ENCODE measurements at places on chromosomes 3 and 15. TPM values are rescaled to one million over a fixed set of nuclear protein-coding genes. Genes with fewer than 3 reads are reported as not detected.
A peak's percentile ranks its signal among the peaks of the same experiment; 100 is the strongest.

DNA sequence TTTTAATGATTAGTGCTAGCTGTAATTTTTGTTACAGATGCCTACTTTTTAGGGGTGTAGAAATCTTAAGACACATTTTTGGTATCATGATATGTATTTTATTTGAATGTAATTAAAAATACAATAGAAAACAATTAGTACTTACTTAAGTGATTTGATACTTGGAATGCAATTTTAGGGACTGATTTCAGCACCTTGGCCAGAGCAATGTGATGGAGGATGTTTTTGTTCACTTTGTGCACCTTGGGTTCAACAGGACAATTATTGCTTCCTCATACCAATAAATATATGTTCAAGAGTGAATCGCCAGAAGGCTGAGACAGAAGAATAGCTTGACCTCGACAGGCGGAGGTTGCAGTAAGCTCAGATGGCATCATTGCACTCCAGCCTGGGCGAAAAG, 22.3 kb downstream of the GMNC start:
- H3K27me3 ChIP-seq, result no peaks in the 10 kb centered on the region
- no peaks in the 10 kb centered on the region for H3K36me3 ChIP-seq
- H3K4me3 ChIP-seq, result no peak overlapping the region
- H3K27ac ChIP-seq, result no peak overlapping the region
- no peak for DNase-seq
- no peaks in the 10 kb centered on the region for H3K4me1 ChIP-seq

GRCh38 chr15:52337198-52337853, 41.7 kb upstream of the MYO5C start:
- H3K36me3 ChIP-seq, result no peaks in the 10 kb centered on the region
- no peak overlapping the region for H3K27ac ChIP-seq
- no peaks in the 10 kb centered on the region for H3K4me1 ChIP-seq
- H3K27me3 ChIP-seq, result peaks cover 12% of the 10 kb centered on the region
- no peak for DNase-seq
- H3K4me3 ChIP-seq, result no peak overlapping the region

DNA sequence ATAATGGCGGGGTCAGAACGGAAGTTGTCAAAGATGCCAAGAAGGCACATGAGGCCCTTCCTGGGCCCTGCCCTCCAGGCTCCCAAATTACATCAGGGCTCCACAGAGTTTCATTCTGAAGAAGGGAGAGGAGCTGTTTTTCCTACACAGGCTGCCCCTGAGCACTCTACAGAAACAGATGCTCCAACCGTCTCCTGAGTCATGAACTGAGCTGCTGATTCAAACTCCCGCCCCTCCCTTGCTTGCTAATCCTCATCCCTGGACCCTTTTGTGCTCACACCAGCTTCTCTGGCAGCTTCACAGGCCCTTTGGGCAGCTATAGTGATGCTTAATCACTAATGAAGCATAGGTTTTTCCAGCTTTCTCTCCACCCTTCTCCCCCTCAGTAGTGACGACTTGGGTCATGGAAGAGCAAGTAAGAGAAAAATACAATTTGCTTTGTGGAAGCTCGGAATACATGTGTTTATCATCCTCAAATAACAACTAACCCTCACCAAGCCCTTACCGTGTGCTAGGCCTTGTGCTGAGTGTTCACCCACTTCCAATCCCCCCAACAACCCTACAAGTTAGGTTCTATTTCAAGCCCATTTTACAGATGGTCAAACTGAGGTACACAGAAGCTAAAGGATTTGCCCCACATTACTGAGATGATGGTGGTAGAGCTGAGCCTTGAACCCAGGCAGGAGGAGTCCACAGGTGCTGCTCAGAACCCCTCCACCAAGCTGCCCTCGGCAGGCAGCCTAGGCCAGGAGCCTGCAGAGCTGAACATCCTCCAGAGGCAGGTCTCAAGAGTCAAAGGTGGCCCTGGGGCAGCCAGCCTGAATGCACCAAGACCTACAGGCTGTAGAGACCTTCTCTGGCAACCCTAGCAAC, 21.9 kb downstream of the MEGF11 start:
- H3K4me3 ChIP-seq, result no peak overlapping the region
- no peaks in the 10 kb centered on the region for H3K4me1 ChIP-seq
- DNase-seq, result no peak
- no peak overlapping the region for H3K27ac ChIP-seq

DNA sequence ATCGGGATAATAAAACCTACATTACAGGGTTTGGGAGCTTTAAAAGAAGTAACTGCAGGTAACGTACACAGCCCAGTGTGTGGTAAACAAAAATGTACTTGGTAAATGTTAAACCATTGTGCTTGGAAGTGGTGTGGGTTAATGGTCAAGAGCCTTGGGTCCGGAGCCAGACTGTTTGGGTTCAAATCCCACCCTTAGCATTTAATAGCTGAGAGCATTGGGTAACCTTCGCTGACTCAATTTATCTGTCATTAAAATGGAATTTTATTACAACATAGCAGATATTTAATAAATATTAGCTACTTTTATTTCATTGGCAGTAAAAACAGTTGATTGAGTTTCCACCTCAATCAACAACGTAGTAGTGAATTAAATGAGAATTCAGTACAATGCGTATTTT, 1.5 kb downstream of the FSTL1 start:
- H3K4me3 ChIP-seq, result no peak overlapping the region
- no peak for DNase-seq
- H3K36me3 ChIP-seq, result no peaks in the 10 kb centered on the region
- peaks cover 21% of the 10 kb centered on the region for H3K27me3 ChIP-seq
- no peak overlapping the region for H3K27ac ChIP-seq

- H3K27me3 ChIP-seq, result no peaks in the 10 kb centered on the region
- peak overlapping the region; percentile 99 for H3K4me3 ChIP-seq
- H3K27ac ChIP-seq, result peak overlapping the region; percentile 100
- H3K36me3 ChIP-seq, result peaks cover 22% of the 10 kb centered on the region
Measured at GRCh38 chr15:78873793-78874765, 1.4 kb downstream of the MORF4L1 start.

DNA sequence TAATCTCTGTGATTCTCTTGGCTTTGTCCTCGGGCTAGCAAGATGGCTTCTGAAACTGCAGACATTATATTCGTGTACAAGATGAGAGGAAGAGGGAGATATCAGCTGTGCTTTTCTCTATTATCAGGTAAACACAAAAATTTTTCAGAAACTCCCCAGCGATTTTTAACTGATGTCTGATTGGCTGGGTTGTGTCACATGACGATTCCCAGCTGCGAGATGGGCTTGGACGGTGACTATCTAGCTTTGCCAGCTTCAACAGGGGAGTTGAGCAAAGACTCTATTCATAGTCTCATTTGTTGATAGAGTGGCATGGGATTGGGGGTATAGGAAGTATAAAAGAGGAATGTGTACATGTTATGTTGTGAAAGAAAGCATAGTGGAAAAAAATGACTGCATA, 248.8 kb upstream of the AZI2 start:
- no peaks in the 10 kb centered on the region for H3K4me1 ChIP-seq
- H3K36me3 ChIP-seq, result no peaks in the 10 kb centered on the region
- no peak overlapping the region for H3K27ac ChIP-seq
- no peak for DNase-seq
- H3K4me3 ChIP-seq, result no peak overlapping the region
- H3K27me3 ChIP-seq, result no peaks in the 10 kb centered on the region

GRCh38 chr3:130528120-130528519, 11.1 kb downstream of the COL6A6 start:
- H3K4me1 ChIP-seq, result no peaks in the 10 kb centered on the region
- no peak overlapping the region for H3K27ac ChIP-seq
- no peaks in the 10 kb centered on the region for H3K27me3 ChIP-seq

GRCh38 chr3:126414961-126415660, 20.4 kb downstream of the CFAP100 start:
- no peak overlapping the region for H3K4me3 ChIP-seq
- no peak for DNase-seq
- H3K27ac ChIP-seq, result no peak overlapping the region
- peaks cover 40% of the 10 kb centered on the region for H3K27me3 ChIP-seq

DNA sequence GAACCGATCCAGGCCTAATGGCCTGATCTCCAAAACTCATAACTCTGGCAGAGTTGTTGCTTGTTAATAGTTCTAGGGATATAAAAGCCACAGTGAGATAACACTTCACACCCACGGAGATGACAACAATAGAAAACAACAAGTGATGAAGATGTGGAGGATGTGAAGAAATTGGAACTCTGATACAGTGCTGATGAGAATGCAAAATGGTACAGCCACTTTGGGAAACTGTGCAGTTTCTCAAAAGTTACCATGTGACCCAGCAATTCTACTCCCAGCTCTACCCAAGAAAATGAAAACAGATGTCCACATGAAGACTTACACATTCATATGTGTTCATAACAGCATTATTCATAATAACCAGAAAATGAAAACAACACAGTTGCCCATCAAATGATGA, 3.8 kb downstream of the CMTM7 start:
- H3K4me3 ChIP-seq, result no peak overlapping the region
- H3K4me1 ChIP-seq, result peaks cover 12% of the 10 kb centered on the region
- H3K36me3 ChIP-seq, result no peaks in the 10 kb centered on the region
- no peak overlapping the region for H3K27ac ChIP-seq
- no peak for DNase-seq

DNA sequence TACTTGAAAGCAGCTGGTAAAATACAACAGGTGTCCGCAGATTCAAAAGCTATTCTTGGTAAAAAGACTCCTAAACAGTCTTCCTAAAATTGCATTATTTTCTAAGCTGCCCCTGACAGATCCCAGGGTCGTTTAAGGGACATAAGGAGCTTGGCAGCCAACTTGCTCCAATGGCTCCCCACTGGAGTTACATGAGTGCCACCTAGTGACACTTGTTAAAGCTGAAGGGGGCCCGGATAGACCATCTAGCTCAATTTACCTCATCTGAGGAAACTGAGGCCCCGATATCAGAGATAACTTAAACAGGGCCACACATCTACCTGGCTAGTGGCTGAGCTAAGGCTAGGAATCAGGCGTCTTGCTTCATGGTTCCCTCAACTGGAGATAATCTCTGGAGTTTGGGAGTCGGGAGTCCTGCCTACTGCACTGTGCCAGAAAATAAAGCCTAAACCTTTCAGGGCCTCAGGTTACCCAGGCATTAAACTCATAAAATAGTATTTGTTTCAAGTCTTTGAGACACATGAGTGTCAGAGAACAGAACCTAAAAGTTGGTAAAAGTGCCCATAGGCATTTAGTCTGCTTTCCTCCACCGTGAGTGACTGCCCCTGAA, 6.5 kb upstream of the TBC1D23 start:
- H3K27me3 ChIP-seq, result no peaks in the 10 kb centered on the region
- DNase-seq, result peak; percentile 71
- no peak overlapping the region for H3K27ac ChIP-seq
- peaks cover 6% of the 10 kb centered on the region for H3K4me1 ChIP-seq
- H3K4me3 ChIP-seq, result no peak overlapping the region

DNA sequence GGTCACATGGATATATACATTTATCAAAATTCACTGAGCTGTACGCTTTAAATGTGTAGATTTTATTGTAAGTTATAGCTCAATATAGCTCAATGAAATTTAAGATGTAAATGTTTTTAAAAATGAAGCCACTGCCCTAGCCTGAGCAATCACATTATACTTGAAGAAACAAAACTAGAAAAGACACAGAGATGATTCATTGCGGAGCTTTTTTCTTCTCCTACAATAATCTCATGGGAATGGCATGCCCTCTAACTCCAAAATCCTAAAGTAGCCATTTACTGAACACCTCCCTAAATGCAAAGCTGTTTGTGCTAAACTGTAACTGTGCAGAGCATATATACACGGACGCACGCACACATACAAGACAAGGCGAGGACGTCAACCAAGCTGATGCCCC, 84.2 kb downstream of the MYO9A start:
- H3K27ac ChIP-seq, result no peak overlapping the region
- H3K4me3 ChIP-seq, result no peak overlapping the region
- H3K27me3 ChIP-seq, result no peaks in the 10 kb centered on the region
- DNase-seq, result no peak

DNA sequence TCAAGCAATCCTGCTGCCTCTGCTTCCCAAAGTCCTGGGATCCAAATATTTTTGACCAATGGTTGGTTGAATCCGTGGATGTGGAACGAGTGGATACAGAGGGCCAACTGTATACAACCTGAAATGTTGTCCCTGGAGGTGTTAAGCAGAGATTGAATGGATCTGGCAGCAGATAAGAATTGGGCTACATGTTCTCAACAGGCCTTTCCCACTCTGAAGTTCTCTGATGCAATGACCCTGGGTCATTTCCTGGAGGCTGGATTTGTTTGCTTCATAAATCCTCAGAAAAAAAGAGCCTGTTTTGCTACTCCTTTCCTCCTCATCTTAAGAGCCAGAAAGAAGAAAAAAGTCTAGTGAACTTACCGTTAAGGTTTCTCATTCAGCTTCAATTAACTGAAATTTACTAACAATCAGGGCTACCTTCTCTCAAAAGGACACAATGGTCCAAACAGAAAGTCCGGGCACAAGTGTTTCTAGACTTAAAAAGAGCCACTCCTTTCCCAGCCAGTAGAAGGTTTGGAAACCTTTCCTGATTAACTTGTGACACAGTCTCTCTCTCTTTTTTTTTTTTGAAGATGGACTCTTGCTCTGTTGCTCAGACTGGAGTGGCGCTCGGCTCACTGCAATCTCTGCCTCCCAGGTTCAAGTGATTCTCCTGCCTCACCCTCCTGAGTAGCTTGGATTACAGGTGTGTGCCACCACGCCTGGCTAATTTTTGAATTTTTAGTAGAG, 6.5 kb downstream of the ARHGEF3 start:
- H3K4me1 ChIP-seq, result no peaks in the 10 kb centered on the region
- no peak overlapping the region for H3K4me3 ChIP-seq
- DNase-seq, result no peak

GRCh38 chr3:154178172-154178571, 57.0 kb downstream of the ARHGEF26 start:
- H3K27ac ChIP-seq, result no peak overlapping the region
- DNase-seq, result no peak
- no peaks in the 10 kb centered on the region for H3K4me1 ChIP-seq

DNA sequence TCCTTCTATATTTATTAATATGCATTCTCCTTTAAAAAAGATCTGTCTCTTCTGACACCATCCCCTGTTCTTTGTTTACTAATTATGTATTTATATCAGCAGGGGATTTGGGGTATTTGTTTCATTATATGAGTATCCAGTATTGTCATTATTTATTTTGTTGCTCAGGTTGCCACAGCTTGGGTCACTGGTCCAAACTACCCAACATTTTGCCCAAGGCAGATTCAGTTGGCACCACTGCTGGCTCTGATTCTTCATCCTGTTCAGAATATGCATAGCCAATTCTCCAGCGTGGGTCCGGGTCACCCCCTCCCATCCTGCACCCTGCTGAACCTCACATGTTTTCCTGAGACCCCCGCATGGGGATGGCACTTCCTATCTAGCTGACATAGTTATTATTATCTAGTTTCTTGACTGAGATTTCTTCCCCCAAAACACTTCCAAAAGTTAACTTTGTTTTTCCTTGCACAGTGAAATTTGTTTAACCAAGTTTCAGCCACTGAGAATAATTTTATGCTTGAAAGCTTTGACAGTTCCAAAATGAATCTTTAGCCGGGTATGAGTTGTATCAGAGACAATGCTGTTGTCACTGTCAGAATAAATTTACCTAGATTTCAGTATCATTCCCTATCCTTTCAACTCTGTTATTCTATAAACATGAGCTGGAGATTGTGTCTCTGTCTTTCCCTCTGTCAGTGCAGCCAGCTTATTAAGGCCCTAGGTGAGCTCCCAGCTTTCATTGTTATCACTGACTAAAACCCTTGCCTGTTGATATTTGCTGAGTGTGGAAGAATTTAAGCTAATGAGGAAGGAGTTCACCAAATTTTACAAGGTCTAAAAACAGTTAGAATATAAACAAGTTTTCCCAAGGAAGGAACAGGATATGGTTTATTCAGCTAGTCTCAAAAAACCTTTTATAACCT, 70.3 kb downstream of the TGFBR2 start:
- DNase-seq, result no peak
- no peaks in the 10 kb centered on the region for H3K36me3 ChIP-seq
- H3K4me3 ChIP-seq, result no peak overlapping the region
- H3K4me1 ChIP-seq, result no peaks in the 10 kb centered on the region
- H3K27me3 ChIP-seq, result no peaks in the 10 kb centered on the region

CPNE4 gene
- not detected for polyA plus RNA-seq

GRK7 gene
- 0.08 TPM for polyA plus RNA-seq

DNASE1L3 gene
- not detected for polyA plus RNA-seq

PAQR9 gene
- polyA plus RNA-seq, result 0.47 TPM

All from K562 (cell line).